ENCODE measurements at places on chromosomes 6 and 20.

GRCh38 chr20:2698186-2698817, 5.7 kb downstream of the EBF4 start:
- DNase-seq: no peak

- DNase-seq: no peak
Measured at GRCh38 chr20:53539516-53539915, 54.1 kb downstream of the ZNF217 start.

DNA sequence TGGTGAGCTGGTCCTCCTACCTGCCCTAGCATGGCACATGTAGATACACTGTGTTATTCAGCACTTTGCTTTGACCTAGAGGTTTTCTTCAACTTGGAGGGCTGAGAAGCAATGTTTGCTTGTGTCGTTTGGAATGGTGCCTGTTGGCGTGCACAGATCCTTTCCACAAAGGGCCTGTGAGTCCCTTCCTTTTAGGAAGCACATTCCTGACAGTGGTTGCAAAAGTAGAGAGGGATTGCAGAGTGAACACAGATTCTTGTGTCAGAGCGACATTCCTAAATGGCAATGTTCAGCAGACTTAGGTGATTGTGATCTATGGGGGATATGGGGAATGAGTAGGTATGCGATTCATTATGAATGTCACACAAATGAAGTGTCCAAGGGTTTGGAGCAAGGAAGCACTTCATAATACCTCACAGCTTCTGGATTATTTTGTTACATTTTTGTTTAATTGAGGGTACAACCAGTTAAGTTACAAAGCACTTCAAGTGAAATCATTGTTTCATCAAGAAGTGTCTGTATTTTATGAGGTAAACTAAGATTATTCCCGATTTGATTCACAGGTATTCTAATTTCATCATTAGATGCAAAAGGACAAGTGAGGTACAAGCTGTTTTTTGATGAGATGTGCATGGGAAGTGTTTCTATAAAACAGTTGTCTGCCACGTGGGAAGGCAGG, 713 bp upstream of the RNF144B start:
- no peak for DNase-seq

- DNase-seq: no peak
Measured at GRCh38 chr20:41245086-41245707, 72.3 kb downstream of the ZHX3 start.

DNA sequence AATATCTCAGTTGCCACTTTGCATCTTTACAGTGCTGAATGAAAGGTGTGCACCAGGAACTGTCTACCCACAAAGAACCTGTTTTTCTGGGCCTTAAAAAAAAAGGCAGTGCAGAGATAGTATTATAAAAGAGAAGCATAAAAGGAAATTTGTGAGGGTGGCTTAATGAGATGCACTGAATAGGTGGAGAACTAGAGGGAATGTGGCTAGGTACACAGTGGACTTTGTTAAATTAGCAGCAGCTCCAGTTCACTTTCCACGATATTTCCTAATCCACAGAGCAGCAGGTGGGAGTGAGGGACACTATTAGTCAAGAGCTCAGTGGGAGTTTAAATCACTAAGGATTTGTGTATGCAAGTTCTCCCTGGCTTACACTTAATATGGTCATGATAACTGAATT, 38.8 kb downstream of the MAP7 start:
- no peak for DNase-seq

GRCh38 chr20:31717478-31718201, 5.0 kb downstream of the BCL2L1 start:
- DNase-seq: no peak

- no peak for DNase-seq
Measured at GRCh38 chr6:34082864-34083626, 62.8 kb downstream of the GRM4 start.

- DNase-seq: no peak
Measured at GRCh38 chr6:112475083-112475482, 128.0 kb downstream of the RFPL4B start.

GRCh38 chr6:89287351-89288028, 27.6 kb downstream of the GABRR2 start:
- no peak for DNase-seq

GRCh38 chr6:158408552-158409130, 96.4 kb downstream of the TULP4 start:
- DNase-seq: no peak

GRCh38 chr6:166206510-166207283, 39.0 kb upstream of the TBXT start:
- DNase-seq: no peak

GRCh38 chr6:42243046-42243445, 25.4 kb upstream of the MRPS10 start:
- no peak for DNase-seq

DNA sequence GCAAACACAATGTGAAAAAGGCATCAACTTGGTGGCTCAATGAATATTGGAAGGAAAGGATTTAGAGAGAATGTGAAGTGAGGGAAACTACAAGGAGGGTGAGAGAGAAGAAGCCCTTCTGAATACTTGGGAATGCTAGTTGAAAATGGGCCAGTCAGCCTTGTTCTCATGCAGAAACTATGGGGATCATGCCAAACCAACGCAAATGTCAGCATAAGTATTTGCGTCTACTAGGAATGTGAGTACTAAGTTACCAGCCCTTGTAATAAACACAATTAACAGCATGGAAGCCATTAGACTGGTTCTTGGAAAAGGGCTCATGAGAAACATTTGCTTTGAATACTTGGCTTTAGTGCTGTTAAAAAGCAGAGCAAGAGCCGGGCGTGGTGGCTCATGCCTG, 54.9 kb upstream of the AIG1 start:
- no peak for DNase-seq

DNA sequence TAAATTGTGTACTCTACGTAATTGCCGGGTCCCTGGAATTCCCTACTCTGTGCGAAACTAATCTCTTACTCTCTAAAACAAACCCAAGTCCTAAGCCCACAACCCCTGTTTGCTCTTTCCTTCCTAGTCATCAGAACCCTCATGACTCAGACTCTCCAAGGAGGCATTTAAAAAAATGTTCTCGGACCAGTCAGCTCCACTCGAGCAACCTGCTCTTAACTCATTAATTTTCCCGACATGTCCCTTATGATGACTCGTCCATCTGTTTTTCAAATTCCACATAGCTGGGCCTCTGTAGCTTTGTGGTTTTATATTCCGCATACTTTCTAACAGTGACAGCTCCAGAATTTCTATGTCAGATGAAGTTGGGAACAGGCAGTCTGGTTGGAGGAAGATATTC, 2.6 kb upstream of the MUC22 start:
- DNase-seq: no peak

DNA sequence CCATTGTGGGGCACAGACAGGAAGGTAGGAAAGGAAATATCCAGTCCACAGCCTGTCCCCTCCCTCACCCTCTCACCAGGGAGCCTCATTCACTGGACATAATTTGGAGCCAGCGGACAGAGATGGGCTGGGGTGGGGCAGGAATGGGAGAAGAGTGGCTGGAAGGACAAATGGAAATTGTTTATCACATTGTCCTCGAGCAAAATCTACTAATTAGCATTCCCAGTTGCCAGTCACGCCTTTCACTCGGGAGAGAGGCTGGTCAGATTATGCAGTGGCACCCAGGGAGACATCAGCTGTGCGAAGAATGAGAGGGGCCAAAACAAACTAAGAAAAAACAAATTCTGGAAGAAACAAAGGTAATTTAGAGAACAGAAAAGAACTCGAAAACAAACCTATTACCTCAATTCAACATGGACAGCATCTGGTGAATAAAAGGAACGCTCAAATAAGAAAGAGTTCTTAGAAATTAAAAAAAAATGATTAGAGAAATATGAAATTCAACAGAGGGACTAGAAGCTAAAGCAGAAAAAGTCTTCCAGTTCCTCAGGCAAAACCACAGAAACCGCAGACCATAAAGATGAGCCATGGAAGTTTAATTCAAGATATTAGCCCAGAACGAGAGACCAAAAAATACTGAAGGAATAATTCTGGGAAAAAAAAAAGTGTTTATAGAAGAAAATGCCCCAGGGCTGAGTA, 108.5 kb upstream of the RALGAPA2 start:
- DNase-seq: no peak

DNA sequence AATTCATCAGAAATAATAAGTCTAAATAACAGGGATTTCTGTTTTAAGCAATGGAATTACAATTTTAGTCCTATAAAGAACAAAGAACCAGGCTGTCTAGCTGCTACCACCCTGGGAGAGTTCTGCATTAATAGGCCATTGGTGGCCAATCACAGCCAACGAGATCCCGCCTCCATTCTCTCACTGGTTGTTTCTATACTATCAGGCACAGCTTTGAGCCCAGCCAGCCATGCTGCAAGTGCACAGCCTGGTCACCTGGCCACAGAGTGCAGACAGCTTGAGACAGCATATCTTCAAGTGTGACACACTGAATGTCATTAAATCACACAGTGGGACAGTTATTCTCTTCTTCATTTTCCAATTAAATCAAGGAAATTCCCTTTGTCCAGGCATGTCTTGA, 16.1 kb upstream of the RAB22A start:
- no peak for DNase-seq

DNA sequence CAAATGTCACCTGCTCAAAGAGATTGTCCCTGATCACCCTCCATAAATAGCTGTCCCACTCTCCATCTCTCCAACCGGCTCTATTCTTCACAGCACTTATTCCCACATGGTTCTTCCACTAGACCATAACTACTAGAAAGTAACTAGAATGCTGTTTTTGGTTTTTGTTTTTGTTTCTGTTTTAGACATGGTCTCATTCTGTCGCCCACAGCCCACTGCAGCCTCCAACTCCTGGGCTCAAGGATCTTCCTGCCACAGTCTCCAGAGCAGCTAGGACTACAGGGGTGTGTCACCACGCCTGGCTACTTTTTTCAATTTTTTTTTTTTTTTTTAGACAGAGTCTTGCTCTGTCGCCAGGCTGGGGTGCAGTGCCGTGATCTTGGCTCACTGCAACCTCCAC, 12.2 kb downstream of the MMP24 start:
- DNase-seq: no peak

GRCh38 chr6:53203483-53203882, 54.8 kb upstream of the GCM1 start:
- no peak for DNase-seq

GRCh38 chr20:38987777-38988176, 25.6 kb downstream of the DHX35 start:
- DNase-seq: no peak

DNA sequence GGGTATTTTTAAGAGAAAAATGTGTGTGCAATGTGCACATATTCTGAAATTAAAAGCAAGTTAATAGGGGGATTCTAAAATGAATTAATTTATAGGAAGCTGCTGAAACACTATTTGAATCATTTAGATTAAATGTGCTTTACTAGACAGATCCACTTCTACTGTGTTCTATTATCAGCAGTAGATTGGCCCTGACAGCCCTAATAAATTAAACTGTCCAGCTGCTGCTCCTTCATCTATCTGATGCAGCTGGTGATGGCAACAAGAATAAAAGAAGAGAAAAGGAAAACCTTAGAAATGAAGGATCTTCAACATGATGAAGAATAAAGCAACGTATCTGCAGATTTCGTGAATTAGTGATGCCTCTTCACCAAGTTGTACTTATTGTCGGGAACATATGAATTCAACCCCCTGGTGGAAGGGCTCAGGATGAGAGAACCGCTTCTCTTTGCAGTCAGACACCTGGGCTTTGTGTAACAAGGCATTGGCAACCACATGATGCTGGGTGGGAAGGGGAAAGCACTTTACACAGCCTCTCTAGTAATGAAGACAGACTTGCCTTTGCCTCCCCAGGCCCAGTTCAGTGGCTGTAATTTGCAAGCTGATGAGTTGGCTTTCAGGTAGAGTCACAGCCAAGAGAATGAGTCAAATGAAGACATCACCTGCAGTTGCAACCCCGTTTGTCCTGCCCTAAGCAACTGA, 94.4 kb downstream of the LAMP5 start:
- DNase-seq: no peak

GRCh38 chr6:54775576-54775975, 71.0 kb upstream of the FAM83B start:
- no peak for DNase-seq

All from activated naive CD4-positive, alpha-beta T cell treated with Interleukin-2 at 50 U/mL for 16 hours (primary cell).